Activated CD4-positive, alpha-beta T cell treated with anti-CD3 and anti-CD28 coated beads, Interleukin-10, Interleukin-2, amounts not matched to agents 100 ng/mL and 50 ng/mL, durations not matched to agents 16 hours and 8 hours (primary cell): ENCODE measurements at places on chromosomes 7 and 10.

DNA sequence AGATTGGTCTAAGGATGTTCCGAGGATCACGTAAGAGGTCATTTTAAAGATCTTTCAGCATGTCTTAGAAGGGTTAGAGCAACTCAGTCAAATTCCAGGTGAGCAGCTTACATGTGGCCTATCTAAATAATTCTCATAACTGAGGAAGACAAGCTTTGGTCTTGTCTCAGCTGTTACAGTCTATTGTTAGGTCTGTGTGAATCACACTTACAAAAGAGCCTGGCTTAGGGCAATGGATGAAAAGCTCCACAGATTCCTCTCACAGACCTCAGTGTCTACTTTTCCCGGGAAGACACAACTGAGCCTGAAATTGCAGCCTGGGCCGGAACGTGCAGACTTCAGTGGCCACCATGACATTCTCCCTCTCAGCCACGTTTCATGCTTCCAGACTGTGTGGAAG lies 173.1 kb downstream of the INHBA start:
- DNase-seq, result no peak

DNA sequence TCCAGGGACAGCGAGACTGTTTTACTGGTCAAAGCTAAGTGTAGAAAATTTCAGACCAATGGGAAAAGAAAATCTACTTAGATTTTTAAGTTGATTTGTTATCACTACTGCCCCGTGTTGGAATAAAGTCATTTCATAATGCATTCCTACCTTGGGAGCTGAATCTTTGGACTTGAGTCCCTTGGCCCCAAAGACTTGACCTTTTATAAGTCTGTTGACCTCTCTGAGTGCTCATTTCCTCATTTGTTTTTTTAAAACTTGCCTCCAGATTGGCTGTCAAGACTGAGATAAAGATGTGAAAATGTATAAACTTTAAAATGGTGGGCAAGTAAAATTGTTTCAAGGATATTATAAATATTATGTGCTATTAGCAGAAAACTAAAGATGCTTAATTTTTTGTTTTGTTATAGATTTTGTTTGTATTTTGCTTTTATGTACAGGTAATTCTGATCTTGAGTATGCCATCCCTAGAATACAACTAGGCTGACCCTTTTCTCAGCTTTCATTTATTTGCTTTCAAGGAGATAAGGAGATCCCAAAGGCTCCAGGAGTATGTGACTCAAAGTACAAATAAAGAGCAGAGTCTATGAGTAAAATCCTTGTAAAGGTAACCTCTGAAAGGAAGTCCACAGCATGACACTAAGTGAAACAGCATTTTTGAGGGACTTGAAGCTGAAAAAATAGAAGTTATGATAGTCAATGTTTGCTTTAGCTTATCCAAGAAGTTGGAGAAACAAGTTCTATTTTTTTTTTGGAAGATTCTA lies 54.6 kb downstream of the TMEM26 start:
- DNase-seq, result no peak

DNA sequence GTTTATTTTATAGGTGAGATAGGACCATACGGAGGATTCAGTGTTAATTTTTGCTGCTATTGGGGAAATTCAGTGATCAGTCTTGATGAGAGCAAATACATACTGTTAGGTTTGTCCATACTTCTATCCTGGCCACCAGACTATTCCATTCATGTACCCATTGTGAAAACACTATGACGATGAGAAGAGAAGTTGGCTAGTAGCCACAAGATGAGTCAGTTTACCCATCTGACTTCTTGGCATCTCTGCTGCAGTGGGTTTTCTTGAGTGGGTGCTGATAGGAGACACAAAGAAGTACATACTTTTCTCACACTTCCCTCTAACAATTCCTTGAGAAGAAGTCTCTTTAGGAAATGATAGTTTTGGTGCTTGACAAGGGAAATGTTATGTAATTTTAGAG lies 133.1 kb downstream of the TFPI2 start:
- DNase-seq, result no peak

DNA sequence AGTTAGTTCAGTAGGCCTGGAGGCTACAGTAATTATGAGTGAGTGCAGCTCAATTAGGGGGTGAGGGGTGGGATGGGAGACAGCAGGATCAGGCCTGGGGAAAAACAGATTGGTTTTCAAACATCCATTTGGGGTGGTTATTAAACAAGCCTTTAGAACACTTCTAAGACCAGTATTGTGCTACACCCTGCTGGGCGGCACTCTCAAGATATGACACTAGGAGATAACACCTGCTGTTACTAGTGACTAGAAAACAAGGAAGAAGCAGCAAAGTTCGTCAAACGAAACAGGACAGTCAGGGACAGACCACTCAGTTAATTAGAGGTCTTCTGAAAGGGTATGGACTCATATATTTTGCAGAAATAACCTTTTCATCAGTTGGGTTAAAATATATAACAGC lies 353.6 kb downstream of the PTEN start:
- DNase-seq, result no peak

DNA sequence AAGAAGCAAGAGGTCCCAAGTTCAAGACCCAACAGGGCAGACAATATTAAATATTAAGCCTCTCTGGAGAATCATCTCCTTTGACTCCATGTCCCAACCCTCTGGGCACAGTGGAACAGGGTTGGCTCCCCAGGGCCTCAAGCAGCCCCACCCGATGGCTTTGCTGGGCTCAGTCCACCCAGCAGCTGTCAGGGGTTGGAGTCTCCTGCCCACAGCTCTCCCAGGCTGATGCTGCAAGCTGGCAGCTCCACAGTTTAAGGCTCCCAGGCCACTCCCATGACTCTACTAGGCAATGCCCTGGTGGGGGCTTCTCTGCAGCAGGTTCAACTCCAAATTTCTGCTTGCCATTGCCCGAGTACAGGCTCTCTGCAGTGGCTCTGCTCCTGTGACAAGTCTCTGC lies 55.1 kb downstream of the LARP4B start:
- no peak for DNase-seq

- DNase-seq, result no peak
Measured at GRCh38 chr7:138317044-138317596, 142.9 kb upstream of the TRIM24 start.

GRCh38 chr10:87657371-87657770 lies 2.3 kb upstream of the PAPSS2 start:
- DNase-seq, result no peak

GRCh38 chr10:14282276-14282675 lies 48.4 kb downstream of the FRMD4A start:
- no peak for DNase-seq

GRCh38 chr7:6637544-6638229 lies 569 bp downstream of the ZNF316 start:
- DNase-seq, result peak; percentile 68

GRCh38 chr10:122142641-122143237 lies 128.4 kb upstream of the BTBD16 start:
- DNase-seq, result peak; percentile 39

- DNase-seq, result no peak
Measured at GRCh38 chr7:23254051-23254681, 7.6 kb downstream of the GPNMB start.

DNA sequence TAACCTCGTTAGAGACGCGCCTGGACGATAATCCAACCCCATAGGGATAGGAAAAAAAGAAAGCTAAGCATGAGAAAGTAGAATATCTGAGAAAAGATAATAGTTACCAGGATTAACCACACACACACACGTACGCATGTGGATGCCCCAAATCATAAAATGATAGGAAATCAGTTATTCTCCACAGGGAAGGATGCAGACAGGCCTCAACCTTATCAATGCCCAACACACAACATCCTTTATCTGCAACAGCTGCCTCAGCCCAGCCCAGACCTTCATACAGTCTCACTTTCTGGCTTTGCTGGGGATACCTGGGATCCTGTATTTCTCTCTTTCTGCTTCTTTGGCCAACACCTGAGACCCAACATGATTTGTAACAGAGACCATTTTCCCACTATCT lies 123.0 kb downstream of the NOC3L start:
- no peak for DNase-seq

DNA sequence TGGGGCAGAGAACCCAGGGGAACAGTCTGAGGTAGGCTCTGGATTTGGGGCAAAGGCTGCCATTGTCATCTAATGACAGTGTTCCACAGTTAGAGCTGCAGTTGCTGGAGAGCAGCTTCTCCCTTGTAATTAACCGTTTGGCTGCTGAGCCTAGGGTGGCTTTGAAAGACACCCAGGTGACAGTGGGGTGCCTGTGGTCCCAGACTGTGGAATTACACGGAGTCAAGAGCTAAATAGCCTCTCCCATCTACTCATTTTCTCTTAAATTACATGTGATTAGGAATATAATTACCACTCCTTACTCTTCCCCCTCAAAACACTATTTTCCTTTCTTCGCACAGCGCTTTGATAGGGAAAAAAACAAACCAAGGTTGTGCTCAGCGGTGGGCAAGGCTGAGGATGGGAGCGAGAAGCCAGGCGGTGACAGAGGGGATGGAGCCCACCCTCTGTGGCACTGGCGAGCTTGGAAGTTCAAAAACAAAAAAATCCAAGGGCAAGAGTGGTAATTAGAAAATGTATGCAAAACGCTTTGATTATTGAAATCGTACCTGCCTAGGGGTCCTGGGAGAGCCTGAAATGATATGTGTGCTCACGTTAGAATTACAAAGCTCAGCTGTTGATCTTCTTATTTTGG lies 44.1 kb downstream of the BAMBI start:
- DNase-seq, result no peak

DNA sequence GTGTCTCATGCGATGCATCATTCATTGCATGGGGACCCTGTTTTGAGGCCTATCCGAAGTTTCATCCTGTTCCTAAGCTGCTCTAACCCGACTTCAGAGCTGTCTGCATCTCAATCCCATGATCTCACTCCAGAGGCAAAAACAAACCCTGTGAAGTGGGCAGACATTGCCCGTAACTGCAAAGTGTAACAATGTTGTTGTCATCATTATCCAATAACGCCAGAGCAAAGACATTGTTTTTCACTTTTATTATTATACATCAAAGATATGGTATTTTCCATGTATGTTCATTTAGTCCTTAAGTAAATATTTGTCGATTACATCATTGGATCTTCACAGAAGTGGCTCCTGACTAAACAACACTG lies 246.7 kb downstream of the KLF6 start:
- DNase-seq, result no peak

- DNase-seq, result no peak
Measured at GRCh38 chr10:112807013-112807412, 143.0 kb upstream of the TCF7L2 start.

DNA sequence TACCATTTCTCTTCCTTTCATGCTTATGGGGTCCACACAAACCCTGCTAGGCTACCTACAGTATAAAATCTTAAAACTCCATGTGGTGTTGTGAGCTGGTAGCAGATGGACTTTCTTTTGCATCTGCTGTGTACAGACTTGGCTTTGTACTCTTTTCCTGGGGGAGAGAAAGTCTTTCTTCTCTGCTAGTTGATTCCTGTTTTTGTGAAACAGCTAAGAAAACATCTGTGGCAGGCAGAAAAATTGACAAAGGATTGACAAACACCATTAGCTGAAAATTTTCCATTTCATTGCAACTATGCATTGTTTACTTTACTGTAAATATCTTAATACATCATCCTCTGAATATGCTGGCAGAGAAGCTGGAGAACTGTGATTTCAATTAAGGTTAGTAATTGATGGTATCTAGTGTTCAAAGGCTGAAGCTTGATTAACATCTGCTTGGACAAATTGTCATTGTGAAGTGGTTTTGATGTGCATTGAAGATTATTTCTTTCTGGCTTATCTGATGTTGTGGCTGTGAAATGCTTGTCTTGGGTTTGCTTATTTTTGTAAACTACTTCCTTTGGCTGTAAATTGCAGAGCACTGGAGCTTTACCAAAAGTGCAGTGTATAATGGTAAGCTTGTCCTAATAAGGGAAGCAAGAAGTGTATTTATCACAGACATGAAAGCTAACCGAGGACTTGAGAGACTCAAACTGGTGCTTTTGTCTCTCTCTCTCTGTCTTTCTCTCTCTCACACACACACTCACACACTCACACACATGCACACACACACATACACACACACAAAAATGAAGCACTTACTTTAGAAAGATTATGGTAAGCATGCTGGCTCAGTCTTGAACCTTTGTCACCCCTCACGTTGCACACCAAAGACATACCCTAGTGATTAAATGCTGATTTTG lies at the start of gene FOXP2:
Gene FOXP2, plus strand, starts transcription at position 660 of the 908 bp plus-strand sequence. CDS start 11,697 bp downstream, outside the sequence.
- DNase-seq, result no peak

- DNase-seq, result peak; percentile 23
Measured at GRCh38 chr7:21898265-21898930, 47.3 kb downstream of the CDCA7L start.

DNA sequence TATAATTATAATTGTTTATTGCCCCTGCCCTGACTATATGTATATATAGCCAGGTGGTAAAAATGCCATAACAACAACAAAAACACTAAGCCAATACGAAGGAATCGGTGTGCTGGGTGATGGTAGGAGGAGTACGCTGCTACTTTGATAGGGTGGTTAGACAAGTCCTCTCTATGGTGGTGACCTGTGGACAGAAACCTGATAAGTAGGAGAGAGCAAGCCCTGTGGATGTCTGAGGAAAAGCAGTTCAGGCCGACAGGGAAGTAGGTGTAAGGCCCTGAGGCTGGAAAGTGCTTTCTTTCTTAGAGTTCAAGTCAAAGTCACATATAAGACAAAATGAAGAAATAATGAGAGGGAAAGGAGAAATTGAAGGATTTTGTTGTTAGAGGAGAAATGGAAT lies 823.8 kb upstream of the CELF2 start:
- no peak for DNase-seq
